ENCODE measurements at places on chromosomes 7 and 10. TPM values are rescaled to one million over a fixed set of nuclear protein-coding genes. Genes with fewer than 3 reads are reported as not detected.
A peak's percentile ranks its signal among the peaks of the same experiment; 100 is the strongest.

DNA sequence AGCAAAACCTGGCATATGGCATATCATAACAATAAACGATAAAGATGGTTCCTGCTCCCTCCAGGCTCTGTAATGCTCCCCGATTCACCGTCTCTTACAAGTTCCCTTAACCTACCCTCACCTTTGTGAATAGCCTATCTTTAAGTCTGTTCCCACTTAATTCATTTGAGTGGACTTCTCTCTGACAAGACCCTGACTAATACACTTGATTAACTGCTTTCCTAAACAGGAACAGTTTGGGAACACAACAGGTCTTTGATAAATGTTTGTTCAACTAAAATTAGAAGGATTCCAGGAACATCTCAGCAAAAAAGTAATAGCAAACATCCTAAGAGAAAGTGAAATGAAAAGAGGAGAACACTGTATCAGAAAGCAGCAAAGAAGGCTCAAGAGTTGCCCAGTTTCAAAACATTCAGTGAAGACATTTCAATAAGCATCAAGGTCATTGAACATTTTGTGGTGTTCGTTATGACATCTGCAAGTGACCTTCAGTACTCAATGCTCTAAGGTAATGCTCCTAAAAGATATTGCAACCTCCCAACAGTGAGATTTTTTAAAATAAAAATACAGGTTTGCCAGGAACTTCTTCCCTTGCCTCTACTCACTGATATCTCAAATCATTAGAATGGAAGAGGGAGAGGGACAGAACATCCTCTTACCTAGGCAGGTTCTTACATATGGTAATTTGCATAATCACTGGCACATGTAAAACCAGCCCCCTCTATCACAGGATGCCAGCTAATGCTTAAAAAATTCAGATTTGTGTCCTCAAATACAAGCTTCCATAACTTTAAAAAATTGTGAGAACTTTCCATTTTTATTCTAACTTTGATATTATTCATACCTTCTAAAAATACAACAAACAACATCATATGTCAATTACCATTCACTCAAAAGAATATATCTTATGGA, 11.4 kb upstream of the ARHGAP12 start:
- no peak overlapping the region for H3K4me3 ChIP-seq
- peaks cover 7% of the 10 kb centered on the region for H3K4me1 ChIP-seq
- no peaks in the 10 kb centered on the region for H3K27me3 ChIP-seq
- no peaks in the 10 kb centered on the region for H3K36me3 ChIP-seq
- H3K27ac ChIP-seq: no peak overlapping the region
- no peak for DNase-seq

DNA sequence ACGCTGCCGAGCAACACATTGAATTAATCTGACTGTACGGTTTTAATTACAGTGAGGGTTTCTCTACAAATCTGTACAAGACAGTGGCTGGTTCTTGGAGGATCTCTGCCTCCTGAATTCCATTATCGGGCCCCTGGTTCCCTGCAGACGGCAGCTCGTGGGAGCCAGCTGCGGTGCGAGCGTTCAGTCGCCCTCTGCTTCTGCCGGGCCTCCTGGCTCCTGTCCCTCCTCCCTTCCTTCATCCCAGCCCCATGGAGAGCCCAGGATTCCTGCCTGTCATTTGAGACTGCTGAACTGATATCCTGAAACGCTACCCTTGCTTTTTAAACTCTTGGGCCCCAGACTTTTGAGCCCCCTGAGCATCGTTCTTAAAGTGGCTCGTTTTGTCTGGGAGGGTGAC, 6.6 kb upstream of the DLX6 start:
- H3K4me3 ChIP-seq: peak overlapping the region; percentile 41
- no peaks in the 10 kb centered on the region for H3K36me3 ChIP-seq
- H3K27me3 ChIP-seq: peaks cover 100% of the 10 kb centered on the region

- H3K4me1 ChIP-seq: 0 out of 2 replicates have a peak, but pooled peaks cover 6% of the 10 kb centered on the region
- H3K27me3 ChIP-seq: no peaks in the 10 kb centered on the region
- no peaks in the 10 kb centered on the region for H3K36me3 ChIP-seq
- H3K27ac ChIP-seq: no peak overlapping the region
- peak; percentile 48 for DNase-seq
Observed at GRCh38 chr7:107643407-107643806, 17.2 kb upstream of the SLC26A4 start.

DNA sequence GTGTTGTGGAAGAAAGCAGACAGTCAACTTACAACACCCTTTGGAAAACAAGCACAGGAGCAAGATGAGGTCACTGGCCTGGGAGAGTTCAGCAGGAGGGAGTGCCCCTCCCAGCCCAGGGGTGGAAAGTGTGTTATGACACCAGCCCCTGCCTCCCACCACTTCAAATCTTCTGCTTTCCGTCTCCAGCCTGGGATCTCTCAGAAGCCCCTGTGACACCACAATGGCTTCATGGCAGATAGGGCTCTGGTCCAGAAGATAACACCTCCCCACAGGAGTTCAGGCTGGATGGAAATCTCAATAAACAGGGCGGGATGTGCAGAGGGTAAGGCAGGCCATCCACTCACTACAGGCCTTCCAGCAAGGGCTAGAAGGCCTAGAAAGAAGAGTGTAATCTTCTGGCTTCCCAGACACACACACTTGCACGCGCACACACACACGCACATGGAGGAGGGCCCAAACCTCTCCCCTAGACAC, 48.7 kb upstream of the ZMIZ1 start:
- no peak overlapping the region for H3K4me3 ChIP-seq
- H3K4me1 ChIP-seq: no peaks in the 10 kb centered on the region
- H3K36me3 ChIP-seq: no peaks in the 10 kb centered on the region
- H3K27me3 ChIP-seq: no peaks in the 10 kb centered on the region
- no peak overlapping the region for H3K27ac ChIP-seq

PAX4 gene
- not detected for total RNA-seq

DNA sequence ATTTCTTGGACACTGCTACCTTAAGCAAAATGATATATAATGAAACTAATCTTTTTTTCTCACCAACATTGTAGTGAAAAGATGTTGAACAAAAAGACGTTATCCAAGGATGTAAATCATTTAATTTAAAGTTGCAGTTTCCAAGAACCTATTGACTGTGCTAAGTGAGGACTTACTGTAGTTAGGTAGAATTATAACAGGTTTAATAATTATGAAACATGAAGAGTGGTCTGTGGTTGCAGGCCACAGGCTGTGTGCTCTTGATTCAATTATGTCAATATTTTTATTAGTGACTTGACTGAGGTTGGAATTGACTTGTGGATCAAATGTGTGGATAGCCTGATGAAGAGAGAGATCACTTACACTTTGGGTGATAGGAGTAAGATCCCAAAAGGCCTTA, 478.1 kb downstream of the AUTS2 start:
- H3K4me3 ChIP-seq: no peak overlapping the region
- no peaks in the 10 kb centered on the region for H3K27me3 ChIP-seq
- no peaks in the 10 kb centered on the region for H3K4me1 ChIP-seq

- H3K4me3 ChIP-seq: no peak overlapping the region
- H3K27me3 ChIP-seq: no peaks in the 10 kb centered on the region
- H3K36me3 ChIP-seq: no peaks in the 10 kb centered on the region
- H3K4me1 ChIP-seq: no peaks in the 10 kb centered on the region
- no peak overlapping the region for H3K27ac ChIP-seq
- DNase-seq: no peak
Observed at GRCh38 chr7:98795741-98796493, 73.9 kb downstream of the TMEM130 start.

- no peak overlapping the region for H3K4me3 ChIP-seq
- H3K27me3 ChIP-seq: no peaks in the 10 kb centered on the region
- H3K36me3 ChIP-seq: no peaks in the 10 kb centered on the region
- no peak overlapping the region for H3K27ac ChIP-seq
Observed at GRCh38 chr10:121461307-121461706, 136.9 kb downstream of the FGFR2 start.

TMEM196 gene
- not detected for total RNA-seq

- H3K27me3 ChIP-seq: no peaks in the 10 kb centered on the region
- H3K27ac ChIP-seq: no peak overlapping the region
- H3K36me3 ChIP-seq: no peaks in the 10 kb centered on the region
- H3K4me3 ChIP-seq: no peak overlapping the region
Observed at GRCh38 chr7:15802425-15802824, 115.9 kb upstream of the MEOX2 start.

DNA sequence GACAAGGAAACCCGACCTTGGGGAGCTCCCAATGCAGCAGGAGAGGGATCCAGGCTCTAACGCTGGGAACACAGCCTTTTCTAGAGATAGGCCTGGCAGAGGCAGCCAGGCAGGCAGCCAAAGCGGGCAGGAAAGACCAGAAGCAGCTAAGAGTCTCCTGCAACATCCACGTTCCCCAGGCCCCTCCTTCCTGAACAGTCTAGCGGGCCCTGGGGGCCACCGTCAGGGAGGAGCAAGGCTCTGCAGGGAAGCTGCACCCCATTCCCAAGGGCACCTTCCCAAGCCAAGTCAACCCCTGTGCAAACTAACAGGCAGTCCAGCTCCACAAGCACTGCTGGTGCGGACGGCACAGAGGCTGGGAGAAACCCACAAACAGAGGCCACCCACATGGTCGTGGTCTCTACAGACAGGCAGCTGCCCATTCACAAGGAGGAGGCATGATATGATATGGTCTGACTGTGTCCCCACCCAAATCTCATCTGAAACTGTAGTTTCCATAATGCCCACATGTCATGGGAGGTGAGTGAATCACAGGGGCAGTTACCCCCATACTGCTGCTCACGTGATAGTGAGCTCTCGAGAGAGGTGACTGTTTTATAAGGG, 115.7 kb downstream of the MAD1L1 start:
- H3K4me1 ChIP-seq: no peaks in the 10 kb centered on the region
- H3K36me3 ChIP-seq: no peaks in the 10 kb centered on the region
- H3K27me3 ChIP-seq: no peaks in the 10 kb centered on the region
- DNase-seq: no peak
- H3K4me3 ChIP-seq: no peak overlapping the region

Data from GM23338 (cell line).